Osteocyte (in vitro differentiated cells): ENCODE measurements at places on chromosomes 1 and 21.

DNA sequence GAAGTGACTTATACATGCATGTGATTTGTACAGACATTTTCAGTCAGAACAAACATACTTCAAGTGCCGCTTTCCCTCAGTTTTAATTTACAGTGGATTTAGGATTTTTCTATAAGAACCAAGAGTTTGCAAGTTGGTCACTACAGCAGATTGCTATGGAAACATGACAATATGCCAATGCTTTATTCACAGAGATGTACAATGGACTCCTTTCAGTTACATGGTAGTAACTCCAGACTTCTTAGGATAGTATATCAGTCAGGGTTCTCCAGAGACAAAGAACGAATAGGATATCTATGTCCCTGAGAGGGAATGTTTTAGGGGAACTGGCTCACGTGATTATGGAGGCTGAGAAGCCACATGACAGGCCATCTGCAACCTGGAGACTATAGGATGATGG, 27.4 kb downstream of the IFI44 start:
- no peak for DNase-seq

GRCh38 chr1:189205863-189206262, 1271.8 kb downstream of the BRINP3 start:
- DNase-seq, result no peak

DNA sequence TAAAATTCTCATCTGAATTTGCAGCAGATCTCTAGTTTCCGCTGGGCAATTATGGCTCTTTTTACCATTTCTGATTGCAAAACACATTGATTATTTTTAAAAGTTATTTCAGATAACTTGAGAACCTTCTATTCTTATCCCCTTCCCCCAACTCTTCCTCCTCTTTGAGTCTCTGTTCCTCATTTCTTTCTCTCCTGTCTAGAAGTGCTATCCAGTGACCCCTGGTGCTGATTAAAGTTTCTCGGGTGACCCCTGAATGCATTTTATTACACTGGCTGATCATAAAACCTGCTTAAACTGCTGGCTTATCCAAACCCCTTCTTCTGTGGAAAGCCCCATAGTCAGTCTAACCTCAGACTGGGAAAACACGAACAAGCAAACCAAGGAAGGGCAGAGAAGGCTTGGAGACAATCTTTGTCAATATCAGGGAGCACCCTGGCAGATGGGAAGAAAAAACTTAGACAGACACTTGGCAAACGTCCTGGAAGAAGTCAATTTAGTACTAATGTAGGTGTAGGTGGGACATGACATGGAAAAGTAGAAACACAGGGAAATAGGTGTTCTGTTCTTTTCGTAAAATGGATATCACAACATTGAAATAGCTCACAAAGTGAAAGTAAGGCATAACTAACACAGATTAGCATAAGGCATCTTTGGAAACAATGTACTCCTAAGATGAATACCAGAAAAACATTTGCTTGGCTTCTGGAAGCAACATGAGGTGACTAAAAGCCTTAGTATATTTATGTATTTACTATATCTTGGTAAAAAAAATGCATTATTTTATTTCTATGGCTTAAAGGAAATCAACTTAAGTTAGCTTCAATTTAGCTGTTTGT, 61.4 kb downstream of the GORAB start:
- no peak for DNase-seq

GRCh38 chr1:207336559-207337467, 15.3 kb downstream of the CD55 start:
- DNase-seq, result no peak

DNA sequence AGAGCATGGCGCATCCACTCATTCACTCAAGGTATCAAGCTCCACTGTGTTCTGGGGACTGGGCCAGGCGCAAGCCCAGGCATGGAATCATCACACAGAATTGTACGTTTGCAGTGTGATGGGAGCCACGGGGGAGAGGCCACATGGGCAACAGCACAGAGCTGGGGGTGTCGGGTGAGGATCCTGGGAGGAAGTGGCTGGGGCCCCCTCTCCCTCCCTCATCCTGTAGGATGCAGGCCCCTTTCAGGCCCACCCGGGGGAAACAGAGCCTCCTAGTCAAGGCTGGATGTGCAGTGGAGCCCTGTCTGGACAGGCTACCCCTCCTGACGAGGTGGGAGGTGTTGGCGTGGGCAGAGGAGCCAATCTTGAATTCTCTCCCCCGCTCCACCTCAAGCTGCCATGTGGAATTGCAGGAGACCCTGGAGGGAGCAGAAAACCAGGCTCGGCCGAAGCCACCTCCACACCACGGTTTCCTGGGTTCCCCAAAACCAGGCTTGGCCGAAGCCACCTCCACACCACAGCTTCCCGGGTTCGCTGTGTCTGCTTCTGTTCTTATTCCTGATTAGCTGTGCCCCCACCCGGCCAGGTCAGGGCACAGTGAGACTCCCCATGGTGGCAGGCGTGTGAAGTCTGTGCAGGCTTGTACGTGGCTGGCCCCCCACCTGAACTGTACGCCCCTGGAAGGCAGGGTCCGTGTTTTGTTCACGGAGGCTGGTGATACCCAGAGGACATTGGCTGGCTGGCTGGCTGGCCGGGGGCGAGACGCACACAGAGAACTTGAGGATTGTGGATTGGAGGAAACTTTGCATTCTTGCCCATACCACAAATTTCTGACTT, 4.2 kb upstream of the C1orf174 start:
- DNase-seq, result no peak
